Lung microvascular endothelial cell (primary cell): ENCODE measurements at places on chromosomes 3 and 15. TPM values are rescaled to one million over a fixed set of nuclear protein-coding genes. Genes with fewer than 3 reads are reported as not detected.
A peak's percentile ranks its signal among the peaks of the same experiment; 100 is the strongest.

- DNase-seq, result no peak
Observed at GRCh38 chr3:83065851-83066460, 1304.5 kb upstream of the GBE1 start.

DNA sequence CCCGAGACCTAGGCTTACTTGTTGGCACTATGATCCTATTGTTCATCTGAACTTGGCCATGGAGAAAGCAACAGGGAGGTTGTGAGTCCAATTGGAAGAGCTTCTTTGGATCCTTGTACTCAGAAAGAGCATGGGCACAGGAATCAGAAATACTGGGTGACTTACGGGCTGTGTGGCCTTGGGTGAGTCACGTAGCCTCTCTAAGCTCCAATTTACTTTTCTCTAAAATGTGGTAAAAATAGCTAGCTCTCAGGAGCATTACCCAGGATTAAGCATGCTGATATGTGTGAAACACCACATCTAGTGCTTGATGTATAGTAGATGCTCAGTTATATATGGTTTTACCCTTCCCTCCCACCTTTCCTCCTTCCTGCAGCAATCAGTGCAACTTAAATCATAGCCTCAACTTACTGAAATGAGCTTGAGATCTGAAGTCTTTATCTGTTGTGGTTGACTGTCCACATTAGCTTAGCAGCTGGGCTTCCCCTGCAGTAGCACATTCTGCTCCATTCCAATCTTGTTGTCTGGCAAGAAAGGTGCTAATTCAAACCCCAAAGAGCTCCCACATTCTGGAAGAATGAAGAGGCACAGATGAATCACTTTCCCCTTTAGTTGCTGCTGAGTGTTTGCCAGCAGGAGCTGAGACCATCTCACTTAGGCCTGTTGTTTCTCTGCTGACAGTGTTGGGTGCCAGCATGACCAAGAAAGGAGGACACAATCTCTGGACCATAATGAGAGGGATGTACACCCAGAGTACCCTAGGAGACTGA, 299.1 kb upstream of the TRIM42 start:
- no peak for DNase-seq

DNA sequence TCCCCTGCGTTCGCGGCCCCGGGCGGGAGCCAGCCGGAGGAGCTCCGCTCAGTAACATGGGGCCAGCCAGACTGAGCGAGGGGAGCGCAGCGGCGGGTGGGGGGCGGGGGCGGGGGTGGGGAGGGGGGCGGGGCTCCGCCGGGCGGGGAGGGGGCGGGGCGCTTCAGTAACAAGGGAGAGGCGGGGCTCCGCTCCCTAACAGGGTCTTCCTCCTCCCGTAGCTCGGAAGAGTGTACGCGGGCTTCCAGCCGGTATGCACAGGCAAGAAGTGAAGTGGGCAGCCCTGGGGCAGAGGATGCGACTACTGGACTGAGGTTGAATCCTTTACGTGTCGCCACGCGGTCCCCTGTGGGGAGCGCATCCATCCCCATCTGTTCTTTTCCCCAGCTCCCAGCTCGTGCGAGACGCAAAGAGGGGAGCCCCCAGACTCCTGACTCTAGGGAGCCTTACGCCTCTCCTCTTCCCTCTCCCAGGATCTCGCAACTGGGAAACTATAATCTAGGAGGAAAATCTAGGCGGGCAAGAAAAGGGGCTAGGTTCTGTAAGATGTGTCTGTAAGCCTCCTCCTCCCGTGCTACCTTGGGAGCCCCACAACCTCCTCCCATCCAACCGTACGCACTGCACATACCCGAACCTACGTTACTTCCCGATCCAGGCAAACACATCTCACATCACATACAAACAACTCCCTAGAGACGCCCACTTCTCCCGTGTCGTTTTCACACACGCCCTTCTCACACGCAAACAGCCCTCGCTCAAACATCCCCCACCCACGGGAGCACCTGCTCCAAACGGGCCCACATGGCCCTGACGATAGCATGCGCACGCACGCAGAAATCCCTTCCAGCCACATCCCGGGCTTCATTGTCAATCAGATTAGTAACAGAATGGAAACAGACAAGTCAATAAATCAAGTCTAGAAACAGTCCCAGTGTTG, at the start of gene SHF:
TSS of gene SHF (minus strand) at position 73 of the 937 bp plus-strand sequence. CDS start at position 58, 15 bp downstream.
- DNase-seq, result peak; percentile 10

RASGRP1 gene
- total RNA-seq, result under 0.01 TPM in 2 replicates

HES1 gene
- total RNA-seq, result 49.7 and 74.2 TPM in 2 replicates

- peak; percentile 36 for DNase-seq
Observed at GRCh38 chr15:52567871-52568600, 794 bp downstream of the ARPP19 start.

IRAK2 gene
- total RNA-seq, result 23.5 and 27.0 TPM in 2 replicates

IL5RA gene
- not detected in 2 replicates for total RNA-seq

GRCh38 chr15:65323071-65323511, 18.6 kb downstream of the RNU5B-1 start:
- DNase-seq, result peak; percentile 17

DNA sequence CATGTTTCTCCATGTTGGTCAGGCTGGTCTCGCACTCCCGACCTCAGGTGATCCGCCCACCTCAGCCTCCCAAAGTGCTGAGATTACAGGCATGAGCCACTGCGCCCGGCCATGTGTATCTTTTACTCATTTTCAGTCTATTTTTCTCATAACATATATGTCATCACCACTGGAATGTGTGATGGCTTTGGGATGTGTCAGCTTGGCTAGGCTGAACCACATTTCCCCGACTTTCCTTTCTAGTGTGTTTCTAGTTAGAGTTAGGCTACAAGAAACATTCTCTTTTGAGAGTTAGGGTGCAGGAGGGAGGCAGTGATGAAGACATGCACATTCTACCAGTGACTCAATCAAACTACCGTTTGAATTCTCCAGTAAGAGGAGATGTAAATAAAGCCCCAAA, 444.9 kb upstream of the THBS1 start:
- no peak for DNase-seq

FOXB1 gene
- not detected in 2 replicates for total RNA-seq

- no peak for DNase-seq
Observed at GRCh38 chr3:19734453-19734852, 199.6 kb downstream of the EFHB start.

GRCh38 chr3:66629150-66629981, 128.5 kb upstream of the LRIG1 start:
- DNase-seq, result no peak

TM4SF1 gene
- 1,181 and 1,820 TPM in 2 replicates for total RNA-seq

DNA sequence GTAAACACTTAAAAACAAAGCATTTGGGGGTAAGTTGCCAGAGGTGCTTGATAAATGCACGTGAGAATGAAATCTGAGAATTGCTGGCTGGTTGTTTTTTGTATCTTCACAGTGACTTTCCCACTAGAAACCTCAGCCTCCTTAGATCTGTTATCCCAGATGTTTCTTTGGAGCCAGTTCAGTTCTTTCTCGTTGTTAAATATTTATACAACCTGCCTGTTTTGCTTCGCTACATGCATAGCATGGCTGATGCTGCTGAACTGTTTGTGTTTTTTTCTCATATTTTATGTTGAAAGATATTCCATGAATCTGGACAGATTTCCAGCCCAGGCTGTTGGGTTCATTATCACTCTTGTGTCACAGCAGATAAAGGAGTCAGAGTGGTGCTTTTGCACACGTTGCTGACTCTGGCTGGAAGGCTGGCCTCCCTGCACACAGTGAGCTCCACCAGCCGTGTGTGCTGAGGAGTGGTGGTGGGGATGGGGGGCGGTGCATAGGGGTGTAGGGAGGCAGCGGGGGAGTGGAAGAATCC, 80.2 kb downstream of the ARNT2 start:
- DNase-seq, result no peak

MFGE8 gene
- total RNA-seq, result 31.2 and 40.1 TPM in 2 replicates

GRCh38 chr3:25493786-25494185, 65.7 kb downstream of the RARB start:
- DNase-seq, result no peak

DNA sequence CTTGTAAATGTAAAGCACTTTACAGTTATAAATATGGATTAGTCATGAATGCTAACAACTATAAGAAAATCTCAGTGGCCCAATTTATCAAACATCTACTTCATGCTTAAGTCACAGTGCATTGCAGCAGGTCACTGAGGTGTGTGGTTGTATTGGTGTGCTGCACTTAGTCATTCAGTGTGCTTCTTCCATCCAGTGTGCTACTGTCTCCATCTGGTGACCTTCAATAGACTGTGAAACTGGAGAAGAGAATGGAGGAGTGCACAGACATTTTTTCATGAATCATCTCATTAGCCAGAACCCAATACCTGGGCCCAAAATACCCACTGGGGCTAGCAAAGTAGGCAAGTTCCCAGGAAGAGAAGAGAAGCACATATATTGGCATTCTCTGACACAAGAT, 199.6 kb downstream of the SHOX2 start:
- no peak for DNase-seq

DNA sequence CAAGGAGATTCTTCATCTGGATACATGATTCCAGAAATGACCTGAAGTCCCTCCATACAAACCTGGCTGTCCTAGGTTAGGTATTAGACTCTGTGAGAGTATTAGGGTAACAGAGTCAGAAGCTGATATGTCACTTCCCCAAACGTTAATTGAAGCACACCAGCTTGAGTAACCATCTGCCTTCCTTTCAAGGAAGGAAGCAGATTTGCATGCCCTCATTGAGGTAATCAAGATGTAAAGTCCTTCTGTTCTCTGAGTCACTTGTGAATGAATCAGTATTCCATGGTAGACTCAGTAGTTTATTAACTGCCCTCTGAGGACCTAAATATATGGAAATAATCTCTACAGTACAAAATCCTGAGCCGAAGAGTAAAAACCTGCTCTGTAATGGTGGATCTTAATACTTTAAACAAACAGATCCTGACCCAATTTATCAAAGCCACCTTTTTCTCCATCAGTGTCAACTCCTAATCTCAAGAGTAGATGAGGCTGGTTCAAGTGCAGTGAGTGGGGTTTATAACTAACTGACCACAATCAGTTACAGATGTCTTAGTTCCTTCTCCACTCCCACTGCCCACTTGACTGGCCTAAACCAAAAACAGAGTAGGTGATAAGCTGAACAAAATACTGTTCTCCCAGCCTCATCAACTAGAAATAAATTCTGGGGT, 246.2 kb upstream of the CHRM5 start:
- peak; percentile 94 for DNase-seq

ADAMTS7 gene
- total RNA-seq, result 2.6 and 7.0 TPM in 2 replicates

GRCh38 chr15:52652984-52653383, 26.2 kb downstream of the ATOSA start:
- no peak for DNase-seq

MINAR1 gene
- 0.44 and 0.60 TPM in 2 replicates for total RNA-seq

GRCh38 chr15:55254916-55255679, 34.5 kb downstream of the RAB27A start:
- DNase-seq, result no peak

- no peak for DNase-seq
Observed at GRCh38 chr3:39577541-39577940, 110.1 kb downstream of the MOBP start.

GRCh38 chr3:14657579-14657978, 6.0 kb downstream of the CCDC174 start:
- DNase-seq, result no peak

GRCh38 chr3:64122476-64122875, 99.2 kb upstream of the PSMD6 start:
- DNase-seq, result no peak

DNA sequence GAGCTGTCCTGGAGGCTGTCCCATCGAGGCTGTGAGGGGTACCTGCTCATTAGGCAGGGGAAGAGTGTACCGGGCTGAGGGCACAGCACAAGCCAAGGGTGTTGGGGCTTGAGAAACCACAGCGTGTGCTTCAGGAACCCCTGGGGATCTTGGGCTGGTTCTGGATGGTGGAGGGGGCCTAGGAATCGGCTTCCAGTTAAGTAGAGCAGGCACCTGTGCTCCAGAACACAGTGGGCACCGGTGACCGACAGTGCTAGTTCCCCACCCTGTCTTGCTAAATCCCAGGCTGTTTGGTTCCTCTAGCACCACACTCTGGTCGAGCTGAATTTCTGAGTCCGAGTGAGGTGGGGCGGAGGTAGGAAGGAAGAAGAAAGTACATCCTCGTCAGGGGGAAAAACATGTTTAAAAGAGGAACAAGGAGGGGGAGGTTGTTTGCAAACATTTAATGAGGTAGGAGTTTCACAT, 29.1 kb downstream of the SLC6A6 start:
- DNase-seq, result no peak

DNA sequence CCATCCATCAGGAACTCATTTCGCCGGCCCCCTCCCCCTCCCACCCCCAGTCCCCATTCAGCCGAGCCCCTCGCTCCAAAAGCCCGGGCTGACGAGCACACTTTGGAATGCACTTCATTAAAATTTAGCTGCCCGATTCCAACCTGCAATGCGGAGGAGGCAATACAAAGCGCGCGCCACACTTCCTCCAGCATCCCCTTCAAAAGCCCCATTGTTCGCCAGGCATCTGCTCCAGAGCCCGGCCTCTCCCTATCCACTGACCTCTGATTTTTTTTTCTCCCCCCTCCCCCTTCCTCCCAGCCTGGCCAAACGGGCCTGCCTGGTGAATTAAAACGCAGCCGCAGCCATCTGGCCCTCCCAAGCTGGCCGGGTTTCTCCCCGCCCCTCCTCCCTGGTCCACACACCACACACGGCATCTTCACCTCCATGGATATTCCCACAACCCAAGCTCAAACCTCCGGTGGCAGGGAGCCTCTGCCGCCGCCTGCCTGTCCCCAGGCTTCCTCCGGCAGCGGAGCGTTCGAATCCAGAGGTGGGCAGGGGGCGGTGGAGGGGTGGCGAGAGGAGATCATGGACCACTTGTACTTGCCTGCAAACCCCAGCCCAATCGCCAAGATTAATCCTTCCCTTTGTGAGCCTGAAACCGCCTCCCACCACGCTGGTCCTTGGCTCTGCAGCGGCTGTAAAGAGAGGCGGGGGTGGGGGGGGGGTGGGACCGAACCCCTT, 441.3 kb downstream of the MAGI1 start:
- no peak for DNase-seq

DNA sequence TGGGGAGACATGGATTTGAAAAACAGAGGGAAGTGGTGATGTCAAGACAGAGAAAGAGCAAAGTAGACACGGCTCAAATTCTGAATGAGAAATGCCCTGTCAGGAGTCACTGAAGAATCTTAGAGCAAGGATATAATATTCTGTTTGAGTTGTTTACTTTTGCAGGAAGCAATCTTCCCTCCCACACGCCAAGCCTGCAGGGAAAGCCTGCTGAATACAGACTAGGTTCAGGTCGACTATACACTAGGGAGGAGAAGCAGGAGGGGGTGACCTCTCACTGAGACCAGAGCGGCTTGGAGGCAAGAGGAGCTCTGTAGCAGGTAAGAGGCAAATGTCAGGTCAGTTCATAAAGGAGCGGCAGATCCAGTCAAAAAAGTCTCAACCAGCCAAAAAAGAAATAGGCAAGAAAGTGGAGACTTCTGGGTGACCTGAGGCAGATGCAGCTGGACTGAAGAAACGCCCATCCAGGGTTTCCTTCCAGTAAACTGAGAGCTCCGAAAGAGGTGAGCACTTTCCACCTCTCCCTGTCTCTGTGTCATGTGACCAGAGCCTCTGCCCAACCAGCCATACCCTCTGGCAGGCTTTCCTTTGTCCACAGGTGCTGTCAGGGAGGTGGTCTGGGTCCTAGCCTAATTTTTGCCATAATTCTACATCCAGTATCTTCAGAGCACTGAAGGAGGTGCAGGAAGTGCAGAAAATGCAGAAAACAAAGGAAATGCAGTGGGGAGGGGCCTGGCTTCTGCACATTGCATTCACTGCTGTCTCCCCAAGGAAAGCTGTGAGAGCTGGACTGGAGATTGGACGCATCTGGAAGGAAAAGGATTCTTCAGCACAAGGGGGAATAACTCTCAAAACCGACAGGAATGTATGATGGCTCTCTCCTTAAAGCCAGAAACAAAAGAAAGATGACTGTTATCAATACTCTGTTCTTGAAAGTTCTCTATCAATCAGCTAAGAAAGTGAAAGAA, 37.8 kb upstream of the CTXND1 start:
- no peak for DNase-seq

GMPPB gene
- 12.9 and 19.4 TPM in 2 replicates for total RNA-seq

- peak; percentile 90 for DNase-seq
Observed at GRCh38 chr15:70902107-70902506, 9.5 kb downstream of the LRRC49 start.
